ENCODE measurements at places on chromosomes 5 and 9.
A peak's percentile ranks its signal among the peaks of the same experiment; 100 is the strongest.

DNA sequence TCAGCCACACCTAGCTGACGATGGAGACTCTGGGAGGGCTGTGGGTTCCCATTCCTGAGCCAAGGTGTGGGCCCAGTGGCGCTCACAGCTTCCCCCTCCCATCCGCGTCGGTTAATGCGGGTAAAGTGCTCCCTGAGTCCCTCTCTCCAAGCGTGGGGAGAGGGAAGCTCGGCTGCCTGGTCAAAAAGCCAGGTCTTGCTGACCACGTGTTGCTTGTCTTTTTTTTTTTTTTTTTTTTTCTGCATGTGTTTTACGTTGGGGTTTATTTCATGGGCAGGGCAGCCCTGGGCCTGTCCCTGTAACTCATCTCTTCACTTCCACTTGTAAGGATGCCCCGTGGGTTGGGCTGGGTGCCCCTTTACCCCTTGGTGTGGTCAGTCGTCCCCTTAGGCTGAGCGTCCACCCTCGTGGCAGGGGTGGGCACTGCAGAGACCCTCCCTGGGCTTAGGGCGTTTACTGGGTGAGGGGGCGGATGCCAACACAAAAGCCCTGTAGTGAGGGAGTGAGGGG, 11.9 kb downstream of the NKD2 start:
- H3K4me1 ChIP-seq: no peaks in the 10 kb centered on the region
- no peak overlapping the region for H3K27ac ChIP-seq
- H3K36me3 ChIP-seq: no peaks in the 10 kb centered on the region
- no peak overlapping the region for H3K4me3 ChIP-seq
- H3K27me3 ChIP-seq: no peaks in the 10 kb centered on the region
- DNase-seq: no peak

DNA sequence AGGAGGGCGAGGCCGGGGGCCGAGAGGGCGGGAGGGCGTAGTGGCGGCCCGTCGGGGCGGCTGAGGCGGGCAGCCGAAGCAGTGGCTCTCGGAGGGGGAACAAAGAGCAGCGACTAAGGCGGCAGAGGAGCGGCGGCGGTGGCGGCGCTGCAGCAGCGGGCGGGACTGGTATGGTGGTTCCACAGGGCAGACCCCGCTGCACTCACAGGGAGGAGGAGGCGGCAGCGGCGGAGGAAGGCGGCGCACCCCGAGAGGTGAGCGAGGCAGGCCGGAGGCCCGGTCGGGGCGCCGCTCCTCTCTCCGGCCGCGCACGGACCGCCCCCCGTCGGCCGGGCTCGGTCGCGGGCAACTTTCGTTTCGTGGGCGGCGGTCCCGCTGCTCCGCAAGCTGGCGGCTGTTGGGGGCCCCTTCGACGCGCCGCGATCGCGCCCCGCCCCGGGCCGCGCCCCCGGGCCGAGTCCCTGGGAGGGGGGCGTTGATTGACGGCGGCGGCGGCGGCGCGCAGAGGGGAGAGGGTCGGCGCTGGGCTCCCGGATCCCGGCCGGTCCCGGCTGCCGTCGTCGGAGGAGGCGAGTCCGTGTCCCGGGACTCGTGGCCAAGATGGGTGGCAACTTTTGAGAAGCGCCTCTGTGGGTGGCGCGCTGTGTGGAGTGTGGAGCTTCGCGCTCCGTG, 467 bp downstream of the CNOT6 start:
- no peaks in the 10 kb centered on the region for H3K27me3 ChIP-seq
- peaks cover 52% of the 10 kb centered on the region for H3K36me3 ChIP-seq
- no peak overlapping the region for H3K27ac ChIP-seq
- peak; percentile 48 for DNase-seq
- H3K4me1 ChIP-seq: peaks cover 6% of the 10 kb centered on the region
- H3K4me3 ChIP-seq: peak overlapping the region; percentile 86

DNA sequence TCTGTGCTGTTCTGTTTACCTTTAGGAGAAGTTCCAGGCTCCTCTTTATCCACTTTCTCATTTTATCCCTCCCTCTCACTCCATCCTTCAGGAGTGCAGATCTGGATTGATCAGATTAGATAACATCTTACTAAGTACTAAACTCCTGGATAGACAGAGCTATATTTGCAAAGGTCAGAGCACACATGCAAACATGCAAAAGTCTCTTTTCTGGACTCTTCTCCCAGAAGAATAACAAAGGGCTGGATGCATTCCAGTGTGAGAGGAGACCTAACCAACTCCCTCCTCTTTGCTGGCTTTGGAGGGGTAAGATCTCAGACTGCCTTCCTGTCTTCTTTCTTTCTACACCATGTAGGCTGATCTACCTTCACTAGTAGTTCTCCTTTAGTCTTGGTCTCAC, 21.4 kb downstream of the GARNL3 start:
- no peaks in the 10 kb centered on the region for H3K36me3 ChIP-seq
- no peak overlapping the region for H3K4me3 ChIP-seq
- H3K4me1 ChIP-seq: no peaks in the 10 kb centered on the region
- no peak for DNase-seq
- no peak overlapping the region for H3K27ac ChIP-seq

- no peaks in the 10 kb centered on the region for H3K27me3 ChIP-seq
- no peaks in the 10 kb centered on the region for H3K4me1 ChIP-seq
- H3K4me3 ChIP-seq: no peak overlapping the region
Measured at GRCh38 chr5:112554101-112554977, 135.3 kb upstream of the EPB41L4A start.

DNA sequence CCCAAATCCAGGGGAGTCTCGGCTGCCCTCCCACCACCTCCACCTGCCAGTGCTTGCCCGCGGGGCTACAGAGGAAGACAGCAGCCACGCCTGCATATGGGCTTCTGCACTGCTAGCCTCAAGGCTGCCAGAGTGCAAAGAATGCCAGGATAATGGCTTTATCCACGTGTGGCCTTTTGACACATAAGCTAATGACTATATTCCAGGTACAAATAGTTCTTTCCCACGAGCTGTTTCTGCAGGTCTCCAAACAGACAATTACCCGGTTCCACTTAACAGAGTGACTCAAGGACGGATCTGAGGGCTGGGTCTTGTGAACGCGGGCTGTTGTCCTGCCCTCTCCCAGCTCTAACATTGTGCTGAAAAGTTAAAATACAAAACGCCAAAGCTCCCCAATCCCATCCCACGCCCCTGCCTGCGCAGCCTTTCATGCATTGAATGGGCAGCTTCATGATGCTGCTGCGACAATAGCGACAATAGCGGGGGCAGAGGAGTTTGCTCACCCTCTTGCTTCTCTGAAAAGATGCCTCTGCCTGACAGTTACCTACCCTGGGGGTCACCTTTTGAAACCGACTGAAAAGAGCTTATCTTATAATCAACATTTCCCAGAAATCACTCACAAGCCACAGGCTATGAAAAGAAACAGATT, 39.1 kb upstream of the MSH3 start:
- H3K27ac ChIP-seq: no peak overlapping the region
- H3K4me1 ChIP-seq: no peaks in the 10 kb centered on the region
- no peaks in the 10 kb centered on the region for H3K27me3 ChIP-seq
- no peaks in the 10 kb centered on the region for H3K36me3 ChIP-seq
- no peak for DNase-seq

DNA sequence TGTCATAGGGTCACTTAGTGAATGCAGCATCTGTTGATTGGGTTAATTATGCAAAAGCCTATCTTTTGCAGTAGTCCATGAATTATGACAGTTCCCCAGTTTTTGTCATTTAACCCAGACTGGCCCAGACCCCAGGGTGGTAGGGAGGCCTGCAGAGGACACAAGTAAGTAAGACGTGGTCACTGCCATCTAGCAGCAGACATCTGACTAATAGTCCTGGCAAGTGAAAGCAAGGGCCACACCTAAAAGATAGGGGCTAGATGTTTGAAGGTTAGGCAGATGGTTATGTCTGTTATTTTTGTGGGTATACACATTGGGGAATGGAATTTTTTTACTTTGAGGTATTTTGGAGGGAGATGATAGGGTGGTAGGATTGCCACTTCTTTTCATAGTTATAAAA, 48.0 kb downstream of the RAB14 start:
- H3K36me3 ChIP-seq: peaks cover 20% of the 10 kb centered on the region
- no peaks in the 10 kb centered on the region for H3K27me3 ChIP-seq

DNA sequence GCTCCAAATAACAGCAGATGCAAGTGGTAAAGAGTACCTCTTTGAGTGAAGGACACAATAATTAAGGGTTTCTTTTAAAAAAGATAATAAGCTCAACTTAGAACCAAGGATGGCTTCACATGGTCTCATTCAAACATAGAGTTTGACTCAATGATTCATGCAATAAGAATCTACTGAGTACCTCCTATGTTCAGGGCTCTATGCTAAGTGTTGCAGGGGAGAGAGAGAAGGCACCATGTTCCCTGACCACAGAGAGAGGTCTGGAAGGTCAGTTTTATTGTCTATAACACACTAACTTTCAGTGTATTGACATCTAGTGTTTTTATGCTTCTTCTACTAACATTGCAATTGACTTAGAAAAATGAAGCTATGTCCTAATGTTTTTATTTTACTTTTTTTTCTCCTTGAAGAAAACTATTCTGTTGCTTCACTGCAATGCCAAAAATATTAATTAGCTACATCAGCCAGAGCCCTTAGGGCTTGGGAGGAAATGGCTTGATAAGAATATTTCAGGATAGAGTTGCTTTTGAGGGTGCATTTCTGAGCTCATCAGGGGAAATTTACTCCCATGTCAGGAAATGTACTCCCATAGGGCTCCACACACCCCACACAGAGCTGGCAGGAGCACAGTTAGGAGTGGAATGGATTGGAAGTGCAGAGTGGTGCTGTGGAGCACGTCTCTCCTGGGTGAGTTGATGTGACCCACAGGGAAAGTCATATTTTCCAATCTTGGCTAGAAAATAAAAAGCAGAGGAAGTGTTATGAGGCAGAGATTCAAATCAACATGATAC, 106.6 kb downstream of the PDE8B start:
- H3K4me3 ChIP-seq: no peak overlapping the region
- H3K27me3 ChIP-seq: no peaks in the 10 kb centered on the region
- peaks cover 6% of the 10 kb centered on the region for H3K4me1 ChIP-seq
- no peaks in the 10 kb centered on the region for H3K36me3 ChIP-seq
- no peak for DNase-seq
- no peak overlapping the region for H3K27ac ChIP-seq

DNA sequence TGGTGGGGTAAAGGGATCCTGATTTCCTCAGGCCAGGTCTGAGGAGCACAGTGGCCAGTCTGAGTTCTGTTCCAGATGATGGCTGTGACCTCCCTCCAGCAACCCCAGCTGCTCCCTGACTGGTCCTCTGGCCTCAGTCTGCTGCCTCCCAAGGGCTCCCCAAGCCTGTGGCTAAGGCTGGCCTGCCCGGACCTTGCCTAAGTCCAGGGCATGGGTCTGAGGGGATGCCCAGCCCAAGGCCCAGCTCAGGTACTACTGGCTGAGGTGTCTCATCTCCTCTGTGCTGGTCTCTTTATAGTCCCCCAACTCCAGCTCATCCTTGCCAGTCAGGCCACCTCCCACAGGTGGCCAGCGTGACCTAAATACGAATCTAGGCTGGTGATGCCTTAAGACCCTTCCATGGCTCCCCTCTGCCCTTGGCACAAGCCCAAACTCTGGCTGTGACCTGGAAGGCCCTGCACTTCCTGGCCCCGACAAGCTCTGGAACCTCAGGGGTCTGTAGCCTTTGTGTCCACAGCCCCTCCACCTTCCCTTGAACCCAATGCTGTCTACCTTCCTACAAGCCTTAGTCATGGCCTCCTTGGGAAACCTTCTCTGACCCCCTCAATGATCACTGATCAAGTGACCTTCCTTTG, 9.8 kb downstream of the KIF12 start:
- H3K36me3 ChIP-seq: no peaks in the 10 kb centered on the region
- H3K27me3 ChIP-seq: no peaks in the 10 kb centered on the region
- no peak for DNase-seq
- no peak overlapping the region for H3K27ac ChIP-seq
- H3K4me3 ChIP-seq: no peak overlapping the region

DNA sequence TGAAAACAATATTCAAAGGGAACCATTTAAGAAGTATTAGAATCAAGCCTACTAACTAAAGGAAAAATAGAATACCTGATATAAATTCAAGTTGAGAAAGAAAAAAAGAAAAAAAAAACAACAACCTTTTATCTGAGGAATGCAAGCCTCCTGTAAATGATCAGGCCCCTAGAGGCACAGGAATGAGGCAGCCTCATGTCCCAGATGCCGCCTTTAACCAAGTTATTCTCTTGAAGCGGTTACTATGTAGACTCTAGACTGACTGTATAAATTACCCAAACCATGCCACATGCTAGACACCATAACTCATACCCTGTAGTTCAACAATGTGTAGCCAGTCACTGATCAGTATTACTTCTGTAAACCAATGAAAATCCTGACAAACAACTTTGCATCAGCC, 929.6 kb downstream of the TAF11L14 start:
- no peaks in the 10 kb centered on the region for H3K27me3 ChIP-seq
- H3K4me3 ChIP-seq: no peak overlapping the region
- no peaks in the 10 kb centered on the region for H3K36me3 ChIP-seq
- H3K27ac ChIP-seq: no peak overlapping the region

DNA sequence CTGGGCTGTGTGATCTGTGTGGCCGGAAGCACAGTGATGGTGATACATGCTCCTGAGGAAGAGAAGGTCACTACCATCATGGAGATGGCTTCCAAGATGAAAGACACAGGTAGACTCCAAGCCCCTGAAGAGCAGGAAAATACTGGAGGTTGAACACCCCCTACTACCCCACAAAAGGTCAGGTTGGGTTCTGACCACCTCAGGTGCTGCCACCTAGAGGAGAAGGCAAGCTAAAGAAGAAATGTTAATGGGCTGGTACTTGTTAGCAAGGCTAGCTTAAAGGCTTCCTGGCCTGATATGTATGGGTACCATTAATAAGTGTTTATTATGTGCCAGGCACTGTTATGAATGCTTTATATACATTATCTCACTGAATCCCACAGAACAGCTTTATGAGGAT, 11.7 kb downstream of the NIPAL4 start:
- no peak overlapping the region for H3K27ac ChIP-seq
- peak; percentile 51 for DNase-seq
- H3K27me3 ChIP-seq: no peaks in the 10 kb centered on the region
- H3K4me3 ChIP-seq: no peak overlapping the region

DNA sequence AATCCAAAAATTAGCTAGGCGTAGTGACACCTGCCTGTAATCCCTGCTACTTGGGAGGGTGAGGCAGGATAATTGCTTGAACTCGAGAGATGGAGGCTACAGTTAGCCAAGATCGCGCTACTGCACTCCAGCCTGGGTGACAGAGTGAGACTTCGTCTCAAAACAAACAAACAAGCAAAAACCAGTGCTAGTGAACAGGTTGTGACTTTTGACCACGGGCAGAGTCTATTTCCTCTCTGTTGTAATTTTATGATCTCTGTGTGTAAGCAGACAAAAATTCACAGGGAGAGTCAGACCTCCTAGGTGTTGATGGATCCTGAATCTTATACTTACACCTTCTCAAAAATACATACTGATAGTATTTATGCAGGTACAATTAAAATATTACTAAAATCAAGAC, 65.8 kb downstream of the SPEF2 start:
- H3K27ac ChIP-seq: no peak overlapping the region
- H3K27me3 ChIP-seq: no peaks in the 10 kb centered on the region
- no peak for DNase-seq
- H3K36me3 ChIP-seq: no peaks in the 10 kb centered on the region
- H3K4me3 ChIP-seq: no peak overlapping the region

DNA sequence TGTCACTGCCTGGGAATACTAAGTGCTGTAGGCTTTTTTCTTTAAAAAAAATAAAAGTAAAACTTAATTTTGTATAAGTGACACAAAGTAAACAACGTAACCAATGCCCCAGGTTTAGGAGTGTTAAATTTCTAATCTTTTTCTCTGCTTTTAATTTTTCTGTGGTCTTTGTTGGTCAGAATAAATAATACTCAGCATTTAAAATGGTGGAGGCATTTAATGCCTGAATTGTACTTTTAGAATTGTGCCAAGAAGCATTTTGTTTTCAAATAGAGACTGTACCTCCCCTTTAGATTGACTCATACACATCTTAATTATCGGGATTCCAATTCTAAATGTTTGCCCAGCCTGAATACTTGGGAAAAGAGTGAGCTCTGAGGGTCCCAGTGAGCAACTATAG, 1.6 kb downstream of the DMXL1 start:
- no peaks in the 10 kb centered on the region for H3K36me3 ChIP-seq
- DNase-seq: no peak

- H3K27me3 ChIP-seq: no peaks in the 10 kb centered on the region
- H3K4me1 ChIP-seq: peaks cover 7% of the 10 kb centered on the region
Measured at GRCh38 chr5:43157068-43157467, 35.0 kb upstream of the NIM1K start.
